Stimulated activated CD8-positive, alpha-beta memory T cell treated with anti-CD3 and anti-CD28 coated beads, Interleukin-4, amount 100 ng/mL, for 1 hour (primary cell): ENCODE measurements at places on chromosomes 11 and 22.

- DNase-seq: no peak
Observed at GRCh38 chr11:74157169-74157568, 13.6 kb downstream of the C2CD3 start.

GRCh38 chr11:33868647-33869461 lies 23.0 kb downstream of the LMO2 start:
- DNase-seq: no peak

- no peak for DNase-seq
Observed at GRCh38 chr11:60945295-60945667, 6.7 kb downstream of the SLC15A3 start.

- no peak for DNase-seq
Observed at GRCh38 chr11:32115446-32115845, 24.6 kb downstream of the RCN1 start.

DNA sequence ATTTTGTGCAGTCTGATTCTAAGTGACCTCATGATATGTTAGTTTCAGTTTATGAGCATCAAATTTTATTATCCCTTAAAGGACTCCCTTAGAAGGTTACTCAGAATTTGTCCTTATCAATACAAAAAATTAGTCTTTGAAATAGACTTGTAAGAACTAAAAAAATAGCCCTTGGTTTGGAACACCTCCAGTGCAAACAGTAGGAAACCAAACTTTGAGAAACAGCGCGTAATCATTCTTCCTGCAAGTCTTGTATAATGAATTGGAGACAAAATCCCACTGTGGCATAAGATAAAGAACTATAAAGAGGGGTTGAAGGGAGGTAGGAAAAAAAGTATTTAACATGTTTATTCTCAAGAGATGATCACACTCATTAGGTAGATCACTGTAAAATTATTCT lies 10.8 kb upstream of the MSANTD4 start:
- no peak for DNase-seq

DNA sequence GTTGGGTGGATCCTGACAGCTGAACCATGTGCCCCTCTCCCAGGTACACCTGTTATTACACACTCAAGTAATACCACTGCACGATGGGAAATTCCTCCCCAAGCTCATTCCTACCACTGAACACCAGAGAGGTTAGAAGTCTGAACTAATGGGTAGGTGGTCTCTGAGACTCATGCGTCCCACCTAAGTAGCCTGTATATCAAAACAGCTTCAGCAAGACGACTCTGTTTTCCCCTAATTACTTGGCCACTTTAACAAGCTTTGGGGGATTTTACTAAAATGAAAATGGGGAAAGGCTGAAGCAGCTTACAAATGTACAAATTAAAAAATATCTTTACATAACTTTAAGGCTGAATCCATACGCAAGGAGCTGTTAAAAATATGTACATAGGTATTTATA lies 29.4 kb downstream of the LGR4 start:
- DNase-seq: no peak

DNA sequence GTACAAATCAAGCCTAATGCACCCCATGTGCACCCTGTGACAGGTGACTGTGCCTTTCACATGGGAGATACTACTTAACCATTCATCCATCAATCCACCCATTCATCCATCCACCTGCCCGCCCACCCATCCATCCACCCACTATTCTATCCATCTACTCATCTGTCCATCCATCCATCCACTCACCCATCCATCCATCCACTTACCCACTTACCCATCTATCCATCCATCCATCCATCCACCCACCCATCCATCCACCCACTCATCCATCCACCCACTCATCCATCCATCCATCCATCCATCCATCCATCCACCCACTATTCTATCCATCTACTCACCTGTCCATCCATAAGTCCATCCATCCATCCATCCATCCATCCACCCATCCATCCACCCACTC lies 7.5 kb downstream of the C11orf24 start:
- no peak for DNase-seq

GRCh38 chr11:125886997-125887372 lies 483 bp upstream of the HYLS1 start:
- no peak for DNase-seq
